Amniotic epithelial cell (primary cell): ENCODE measurements at places on chromosomes 4 and X.
A peak's percentile ranks its signal among the peaks of the same experiment; 100 is the strongest.

GRCh38 chr4:54400802-54401201 is 171.7 kb downstream of the PDGFRA start:
- peak; percentile 51 for DNase-seq

- DNase-seq, result peak; percentile 20
These were observed 4.7 kb downstream of the NUDT6 start for GRCh38 chr4:122917731-122918130.

DNA sequence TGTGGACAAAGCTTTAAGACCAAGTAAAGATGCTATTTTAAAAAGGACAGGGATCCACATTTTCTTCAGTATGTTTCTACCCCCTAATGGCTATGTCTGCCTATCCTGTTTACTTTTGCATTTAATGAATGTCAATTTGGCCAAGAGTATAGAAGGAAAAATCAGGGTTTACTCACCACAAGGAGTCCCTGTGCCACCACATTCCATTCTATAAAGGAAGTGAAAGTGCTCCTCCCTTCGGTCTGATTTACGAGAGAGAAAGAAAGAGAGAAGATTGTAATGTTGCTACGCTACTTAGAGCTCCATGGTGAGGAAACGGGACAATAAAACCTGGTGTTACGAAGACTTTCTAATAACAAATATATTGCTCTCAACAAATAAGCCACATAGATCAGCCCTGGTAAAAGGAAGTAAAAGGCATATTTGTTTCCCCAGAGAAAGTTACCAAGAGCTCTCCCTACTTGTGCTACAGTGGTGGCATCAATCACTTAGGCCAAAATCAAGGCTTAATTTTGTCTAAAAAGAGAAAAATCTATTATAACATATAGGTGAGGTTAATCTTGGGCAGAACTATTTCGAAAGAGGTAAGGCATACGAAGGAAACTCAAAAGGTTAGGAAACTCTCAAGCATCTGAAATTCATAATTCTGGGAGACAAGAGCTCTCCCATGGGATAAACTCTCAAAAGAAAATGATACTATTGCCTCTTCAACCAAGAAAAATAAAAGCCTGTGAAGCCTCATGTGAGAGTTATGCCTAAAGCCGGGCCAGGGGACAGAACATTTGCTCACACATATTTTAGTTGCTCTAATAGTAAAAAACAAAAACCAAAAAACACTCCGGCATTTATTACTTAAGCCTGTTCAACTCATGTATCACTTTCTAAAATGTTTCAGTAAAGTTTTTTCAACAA is 29.5 kb downstream of the TAPT1 start:
- peak; percentile 71 for DNase-seq

- no peak for DNase-seq
These were observed 92.7 kb downstream of the SH3KBP1 start for GRCh38 chrX:19794690-19795089.

GRCh38 chrX:25555521-25555920 is 539.8 kb upstream of the ARX start:
- DNase-seq, result peak; percentile 16

DNA sequence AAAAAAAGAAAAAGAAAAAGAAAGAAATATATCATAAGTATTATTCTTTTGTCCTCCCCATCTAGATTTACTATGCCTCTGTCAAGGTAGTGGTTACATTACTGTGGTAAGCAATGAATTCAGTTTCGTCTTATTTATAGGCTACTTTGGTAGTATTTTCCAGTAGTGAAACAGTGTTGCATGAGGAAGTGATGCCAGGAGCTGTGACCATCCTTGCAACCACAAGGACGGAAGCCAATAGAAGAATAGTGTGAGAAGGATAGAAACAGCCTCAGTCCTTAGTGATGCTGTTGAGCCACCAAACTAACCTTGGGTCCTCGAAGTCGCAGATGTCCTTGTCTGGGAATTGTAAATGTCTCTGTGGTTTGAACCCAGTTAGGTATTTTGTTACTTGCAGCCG is 328.5 kb downstream of the PPP3CA start:
- DNase-seq, result no peak

DNA sequence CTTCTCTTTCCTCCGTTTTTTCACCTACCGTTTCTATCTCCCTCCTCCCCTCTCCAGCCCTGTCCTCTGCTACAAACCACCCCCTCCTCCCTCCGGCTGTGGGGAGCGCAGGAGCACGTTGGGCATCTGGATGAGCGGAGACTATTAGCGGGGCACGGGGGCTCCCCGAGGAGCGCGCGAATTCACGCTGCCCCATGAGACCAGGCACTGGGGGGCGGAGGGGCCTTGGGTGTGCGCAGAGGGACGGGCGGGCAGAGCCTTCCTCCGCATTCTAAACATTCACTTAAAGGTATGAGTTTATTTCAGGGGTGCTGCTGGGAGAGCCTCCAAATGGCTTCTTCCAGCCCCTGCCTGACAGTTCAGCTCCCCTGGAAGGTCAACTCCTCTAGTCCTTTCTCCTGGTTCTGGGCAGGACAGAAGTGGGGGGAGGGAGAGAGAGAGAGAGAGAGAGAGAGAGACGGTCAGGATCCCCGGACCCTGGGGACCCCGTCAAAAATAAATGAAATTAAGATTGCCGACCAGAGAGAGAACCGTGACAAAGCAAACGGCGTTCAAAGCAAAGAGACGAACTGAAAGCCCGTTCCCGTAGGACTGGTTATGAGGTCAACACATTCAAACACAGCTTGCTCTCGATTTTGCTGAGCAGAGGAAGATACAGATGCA is 5.0 kb downstream of the SHOX start:
- DNase-seq, result no peak

DNA sequence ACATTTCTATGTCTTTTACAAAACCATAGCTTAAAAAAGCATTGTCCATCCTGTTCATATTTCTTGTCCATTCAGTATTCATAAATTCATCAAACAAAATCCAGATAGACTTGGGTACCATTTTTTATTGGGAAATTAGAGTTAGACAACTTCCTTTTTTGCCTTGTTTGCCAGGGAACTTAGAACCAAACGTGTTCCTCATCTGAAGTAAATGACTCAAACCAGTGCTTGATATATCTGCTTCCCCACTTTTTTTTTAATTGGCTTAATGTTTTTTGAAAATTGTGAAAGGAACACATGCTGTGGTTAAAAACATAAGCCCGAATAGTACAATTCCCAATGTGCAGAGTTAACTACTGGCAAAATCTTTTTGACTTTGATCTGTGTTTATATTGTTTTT is 44.2 kb downstream of the DLG3 start:
- DNase-seq, result no peak

DNA sequence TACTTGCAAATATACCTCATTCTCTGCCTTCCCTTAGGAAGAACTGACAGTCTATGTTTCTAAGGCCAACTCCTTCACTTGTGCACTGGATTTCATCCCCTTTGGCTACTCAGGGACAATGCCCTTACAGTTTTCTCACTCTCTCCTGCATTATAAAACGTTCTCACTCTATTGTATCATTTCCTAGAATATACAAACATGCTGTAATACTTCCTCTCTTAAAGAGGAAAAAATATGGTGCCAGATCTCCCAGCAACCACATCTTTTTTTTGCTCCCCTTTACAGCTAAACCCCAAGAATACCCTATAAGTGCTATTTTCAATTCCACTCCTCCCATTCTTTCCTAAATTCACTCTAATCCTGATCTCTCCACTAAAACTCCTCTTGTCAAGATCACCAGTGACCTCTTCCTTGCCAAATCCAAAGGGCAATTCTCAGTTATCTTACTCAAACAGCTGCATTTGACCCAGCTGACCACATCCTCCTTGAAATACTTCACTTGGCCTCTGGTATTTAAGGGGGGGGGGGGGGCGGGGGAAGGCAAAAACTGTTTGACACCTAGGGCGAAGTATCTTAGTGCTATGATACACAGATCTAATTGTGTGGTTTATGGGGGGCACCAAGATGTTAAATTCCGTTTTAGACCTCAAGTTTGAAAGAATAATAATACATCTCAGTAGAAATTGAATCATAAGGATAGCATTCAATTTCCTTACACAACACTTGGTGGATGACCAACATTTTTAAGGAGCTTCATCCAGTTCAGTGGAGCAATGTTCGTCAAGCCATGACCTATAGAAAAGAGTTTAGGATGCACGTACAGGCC is 1.6 kb downstream of the RCHY1 start:
- peak; percentile 85 for DNase-seq

DNA sequence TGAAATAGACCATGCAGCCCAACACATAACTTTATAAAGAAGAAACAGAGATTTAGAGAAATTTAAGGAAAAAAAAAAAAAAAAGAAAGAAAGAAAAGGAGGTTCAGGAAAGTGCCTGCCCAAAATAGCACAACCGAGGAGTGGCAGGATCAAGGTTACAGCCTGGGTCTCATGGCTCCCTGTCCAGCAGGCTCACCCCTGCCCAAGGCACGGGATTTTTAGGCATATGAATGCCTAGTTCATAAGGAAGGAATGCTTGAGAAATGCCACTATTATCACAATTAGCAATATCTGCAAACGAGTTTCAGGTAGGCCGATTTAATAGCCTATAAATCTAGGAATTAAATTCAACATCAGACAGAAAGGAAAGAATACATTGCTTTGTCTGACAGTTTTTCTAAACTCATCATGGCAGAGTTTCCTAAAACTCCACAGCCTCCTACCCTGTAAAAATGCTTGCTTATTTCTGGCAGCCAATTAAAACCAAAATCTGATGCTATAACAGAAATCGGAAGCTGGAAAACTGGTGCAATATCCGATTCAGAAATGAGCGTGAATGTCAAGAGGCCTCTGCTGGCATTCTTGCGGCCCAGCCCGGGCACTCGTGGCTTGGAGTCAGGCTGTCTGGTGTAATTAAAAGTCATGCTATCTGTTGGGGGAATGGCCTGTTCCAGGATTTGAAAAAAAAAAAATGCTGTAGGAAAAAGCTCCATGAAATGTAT is 63.5 kb downstream of the GEMIN8 start:
- no peak for DNase-seq

GRCh38 chr4:151960449-151961230 is 199.8 kb upstream of the GATB start:
- DNase-seq, result no peak

GRCh38 chrX:15751155-15751819 is 13.2 kb downstream of the CA5B start:
- DNase-seq, result no peak

- no peak for DNase-seq
These were observed at the start of gene KLF8 for GRCh38 chrX:56232221-56233082. KLF8 (plus strand) TSS chrX:56232356; CDS start chrX:56233335, 979 bp downstream.

DNA sequence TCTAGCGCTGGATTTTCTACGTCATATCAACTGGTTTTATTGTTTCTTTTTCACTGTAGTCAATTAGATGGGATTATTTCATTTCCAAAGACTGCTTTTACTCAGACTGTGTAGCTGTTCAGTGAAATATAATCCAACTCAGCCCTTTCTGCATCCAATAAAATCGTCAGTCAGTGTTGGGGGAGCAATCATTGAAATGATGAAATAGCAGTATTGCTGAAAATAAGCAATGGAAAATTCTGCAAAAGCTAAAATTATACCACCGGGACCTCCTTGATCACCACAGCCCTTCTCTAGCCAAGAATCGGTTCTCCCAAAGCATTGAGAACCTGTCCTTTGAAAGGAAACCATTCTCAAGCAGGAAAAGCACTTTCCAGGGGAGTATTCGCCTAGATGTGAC is 243.1 kb upstream of the TENM3 start:
- no peak for DNase-seq

- DNase-seq, result no peak
These were observed 55.4 kb upstream of the TRO start for GRCh38 chrX:54865208-54865607.

- DNase-seq, result peak; percentile 48
These were observed 214.3 kb downstream of the LDB2 start for GRCh38 chr4:16684097-16684496.

DNA sequence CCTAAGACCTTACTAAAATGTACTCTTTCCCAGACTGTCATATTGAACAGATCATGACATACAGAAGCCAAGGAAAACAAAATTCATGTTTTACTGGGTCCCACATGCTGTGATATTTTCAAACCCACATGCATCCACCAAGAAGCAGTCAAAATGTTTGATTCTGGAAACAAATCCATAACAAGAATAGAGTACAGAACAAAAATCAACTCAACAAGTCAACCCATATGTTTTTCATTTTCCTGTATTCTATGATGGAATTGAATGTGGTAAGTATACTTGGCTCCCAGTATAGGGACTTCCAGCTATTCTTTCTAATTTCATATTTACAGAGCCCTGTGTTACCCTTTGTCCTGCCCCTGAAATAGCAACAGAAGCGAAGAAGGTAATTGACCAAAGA is 106.8 kb downstream of the COL25A1 start:
- no peak for DNase-seq

DNA sequence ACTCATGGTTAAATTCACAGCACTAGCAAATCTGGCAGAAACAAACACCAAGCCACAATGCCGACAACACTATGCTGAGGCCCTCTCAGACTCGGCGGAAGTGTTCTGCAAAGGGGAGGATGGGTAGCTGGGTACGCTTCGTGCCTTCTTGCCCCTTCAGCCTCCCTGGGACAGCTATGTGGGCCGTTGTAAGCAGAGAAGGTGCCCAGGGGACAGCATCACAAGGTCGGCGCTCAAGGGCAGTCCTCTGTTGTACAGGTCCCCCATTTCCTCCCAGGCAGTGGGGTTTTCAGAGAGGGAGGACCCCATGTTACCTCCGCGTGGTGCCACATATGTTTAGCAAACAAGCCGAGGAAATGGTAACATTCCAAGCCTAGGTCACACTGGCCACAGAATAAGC is 173.6 kb downstream of the AFAP1 start:
- DNase-seq, result no peak

DNA sequence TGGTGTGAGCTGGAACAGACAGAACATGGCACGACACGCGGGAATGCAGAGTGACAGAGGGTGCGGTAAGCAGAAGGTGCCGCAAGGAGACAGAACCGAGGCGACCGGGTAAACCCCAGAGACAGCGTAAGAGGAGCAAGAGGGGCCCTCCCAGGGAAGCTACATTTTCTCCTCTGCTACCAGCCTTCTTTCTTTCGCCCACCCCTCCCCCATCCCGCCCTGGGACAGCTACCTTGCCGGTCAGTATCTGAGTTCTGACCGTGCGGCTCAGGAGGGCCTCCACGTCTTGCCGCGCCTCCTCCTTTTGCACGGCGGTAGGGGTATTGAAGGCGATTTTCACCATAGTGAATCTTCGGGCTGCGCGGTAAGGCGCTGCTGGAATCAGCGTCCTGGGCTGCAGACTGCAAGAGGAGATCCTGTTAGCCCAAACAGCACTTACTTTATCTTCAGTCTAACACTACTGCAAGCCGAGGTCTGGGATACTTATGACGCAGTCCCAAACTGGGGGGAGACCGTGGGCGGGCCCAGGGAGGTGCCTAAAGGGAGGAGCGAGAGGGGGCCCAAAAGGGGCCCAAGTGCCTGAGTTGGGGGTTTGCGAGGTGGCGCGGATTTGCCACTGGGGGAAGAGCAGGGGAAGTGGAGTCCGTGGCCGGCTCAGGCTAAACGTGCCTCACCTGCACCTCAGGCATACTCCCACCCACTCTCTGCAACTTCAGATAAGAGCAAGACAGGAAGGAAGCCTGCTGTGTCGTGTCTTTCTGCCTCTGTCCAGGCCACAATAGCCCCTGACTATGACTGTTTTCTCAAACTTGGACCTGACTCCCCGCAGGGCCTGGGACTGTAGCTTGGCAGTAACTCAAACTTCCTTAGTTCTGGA is at the start of gene ITM2A:
ITM2A (minus strand) TSS at position 462 of the 877 bp plus-strand sequence; CDS start at position 343, 119 bp downstream.
- no peak for DNase-seq

GRCh38 chr4:99763635-99764101 is 53.0 kb upstream of the DAPP1 start:
- DNase-seq, result peak; percentile 92
